ENCODE measurements at places on chromosomes 12 and 14.

GRCh38 chr12:109762071-109762672 lies 48.5 kb downstream of the FAM222A start:
- no peak for DNase-seq

DNA sequence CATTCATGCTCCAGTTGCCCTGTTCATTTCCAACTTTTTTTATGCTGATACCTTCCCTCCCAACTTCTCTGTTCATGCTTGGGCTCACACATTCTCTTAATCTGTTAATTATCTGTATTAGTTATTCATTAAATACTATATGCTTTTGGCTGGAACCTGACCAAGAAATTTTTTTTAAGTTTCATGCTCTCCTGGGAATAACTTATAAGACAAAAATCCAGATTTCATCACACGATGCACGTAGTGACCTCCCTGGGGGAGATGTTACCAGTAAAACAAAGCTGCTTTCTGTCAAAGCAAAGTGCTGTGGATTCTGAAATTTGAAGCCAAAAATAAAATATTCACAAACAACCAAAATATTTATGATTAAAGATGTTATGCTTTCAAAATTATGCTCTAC lies 215.0 kb upstream of the USP15 start:
- DNase-seq, result no peak

GRCh38 chr14:33629792-33630191 lies 321.1 kb downstream of the EGLN3 start:
- no peak for DNase-seq

DNA sequence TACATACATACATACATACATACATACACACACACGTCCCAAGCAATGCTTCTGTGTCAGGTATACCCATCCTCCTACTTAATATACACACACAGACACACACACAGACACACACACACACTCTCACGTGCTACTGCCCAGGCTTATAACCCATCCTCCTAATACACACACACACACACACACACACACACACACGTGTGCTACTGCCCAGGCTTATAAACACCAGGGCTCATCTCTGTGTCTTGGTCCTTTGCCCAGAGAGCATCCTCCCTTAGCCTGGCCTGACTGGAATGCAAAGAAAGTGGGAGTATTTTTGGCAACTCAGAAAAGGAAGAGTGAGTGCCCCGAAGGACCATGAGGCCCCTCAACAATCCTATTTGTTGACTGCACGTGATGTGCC lies 129.0 kb downstream of the RBM19 start:
- no peak for DNase-seq

GRCh38 chr14:92464716-92465115 lies 48.9 kb upstream of the RIN3 start:
- no peak for DNase-seq

- DNase-seq, result no peak
Measured at GRCh38 chr14:93732524-93732923, 55.8 kb downstream of the PRIMA1 start.

GRCh38 chr12:5438671-5439200 lies 6.8 kb downstream of the NTF3 start:
- no peak for DNase-seq

GRCh38 chr12:77152623-77153193 lies 87.3 kb upstream of the E2F7 start:
- no peak for DNase-seq

DNA sequence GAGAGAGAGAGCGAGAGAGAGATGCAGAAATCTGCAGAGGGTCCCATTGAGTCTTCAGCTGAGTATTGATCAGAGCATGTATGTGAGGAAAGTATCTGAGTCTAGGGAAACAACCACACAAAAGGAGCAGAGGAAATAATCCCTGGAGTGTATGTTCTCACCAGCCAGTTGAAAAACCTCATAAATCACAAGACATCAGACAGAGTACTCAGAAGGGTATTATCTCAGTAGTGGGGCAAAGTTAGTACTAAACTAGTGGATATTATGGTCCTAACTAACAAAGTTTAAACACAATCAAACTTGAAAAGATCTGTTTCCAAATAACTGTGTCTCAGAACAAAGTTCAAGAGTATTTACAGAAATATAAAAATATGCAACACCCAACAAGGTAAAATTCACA lies 36.5 kb upstream of the CTDSP2 start:
- DNase-seq, result no peak

- DNase-seq, result no peak
Measured at GRCh38 chr12:107929436-107929835, 154.9 kb downstream of the ASCL4 start.

- DNase-seq, result no peak
Measured at GRCh38 chr12:106170285-106170684, 31.5 kb upstream of the NUAK1 start.

GRCh38 chr12:13209436-13210235 lies 13.1 kb downstream of the EMP1 start:
- DNase-seq, result no peak

- DNase-seq, result no peak
Measured at GRCh38 chr12:82896979-82897378, 210.3 kb downstream of the TMTC2 start.

DNA sequence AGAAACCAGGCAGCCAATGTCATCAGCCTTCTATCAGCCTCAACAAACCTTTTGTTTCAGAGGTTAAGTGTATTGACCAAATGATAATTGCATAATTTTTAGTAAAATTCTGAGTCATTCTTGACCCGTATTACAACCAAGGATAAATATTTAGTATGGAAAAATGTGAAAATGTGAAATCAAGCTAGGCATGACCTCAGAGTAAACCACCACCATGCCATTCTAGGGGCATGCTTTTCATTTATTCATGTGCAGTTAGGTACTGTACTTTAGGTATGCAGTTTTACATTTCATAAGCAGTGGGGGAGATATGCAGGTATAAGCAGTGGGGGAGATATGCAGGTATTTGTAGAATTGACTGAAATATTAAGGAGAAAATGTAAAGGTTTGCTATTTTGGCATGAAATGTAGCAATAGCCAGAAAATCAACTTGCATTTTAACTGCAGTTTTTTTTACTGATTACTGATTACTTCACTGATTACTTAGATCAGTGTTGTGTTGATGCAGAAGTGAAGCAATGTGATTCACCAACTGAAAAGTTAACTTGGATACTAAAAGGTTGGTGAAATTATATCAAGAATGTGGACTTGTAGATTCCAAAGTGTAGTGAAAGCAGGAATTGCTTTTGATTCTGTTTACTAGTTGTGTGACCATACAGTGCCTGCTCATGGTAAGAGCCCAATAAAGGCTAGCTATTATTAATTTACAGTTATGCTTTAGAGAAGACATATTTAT lies 184.2 kb downstream of the ESR2 start:
- DNase-seq, result no peak

DNA sequence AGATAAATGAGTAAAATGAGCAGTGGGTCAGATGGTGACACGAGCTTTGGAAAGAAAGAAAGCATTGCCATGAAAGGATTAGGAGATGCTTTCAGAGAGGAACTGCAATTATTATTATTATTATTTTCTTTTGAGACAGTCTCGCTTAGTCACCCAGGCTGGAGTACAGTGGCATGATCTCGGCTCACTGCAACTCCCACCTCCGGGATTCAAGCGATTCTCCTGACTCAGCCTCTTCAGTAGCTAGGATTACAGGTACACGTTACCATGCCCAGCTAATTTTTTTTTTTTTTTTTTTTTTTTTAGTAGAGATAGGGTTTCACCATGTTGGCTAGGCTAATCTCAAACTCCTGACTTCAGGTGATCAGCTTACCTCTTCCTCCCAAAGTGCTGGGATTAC lies 77.4 kb downstream of the ST8SIA1 start:
- no peak for DNase-seq

GRCh38 chr12:52818388-52818787 lies 4.5 kb upstream of the KRT4 start:
- DNase-seq, result no peak

DNA sequence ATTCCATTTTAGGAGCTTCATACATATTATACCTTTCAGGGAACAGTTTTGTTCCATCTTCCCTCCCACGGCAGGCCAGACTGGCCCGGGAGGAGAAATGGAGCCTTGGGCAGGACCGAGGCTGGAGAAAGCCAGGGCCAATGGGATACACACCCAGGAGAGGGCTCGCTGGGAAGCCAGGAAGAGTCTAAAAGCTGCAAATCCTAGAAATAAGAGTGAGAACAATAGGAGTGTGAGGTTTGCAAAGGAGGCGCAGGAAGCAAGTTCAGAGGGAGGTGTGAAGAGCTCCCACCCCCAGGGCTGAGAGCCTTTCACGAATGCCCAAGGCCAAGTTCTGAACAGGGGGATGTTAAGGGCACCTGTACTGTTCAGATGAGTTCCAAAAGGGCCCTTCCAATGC lies 67.5 kb upstream of the CPSF6 start:
- no peak for DNase-seq

DNA sequence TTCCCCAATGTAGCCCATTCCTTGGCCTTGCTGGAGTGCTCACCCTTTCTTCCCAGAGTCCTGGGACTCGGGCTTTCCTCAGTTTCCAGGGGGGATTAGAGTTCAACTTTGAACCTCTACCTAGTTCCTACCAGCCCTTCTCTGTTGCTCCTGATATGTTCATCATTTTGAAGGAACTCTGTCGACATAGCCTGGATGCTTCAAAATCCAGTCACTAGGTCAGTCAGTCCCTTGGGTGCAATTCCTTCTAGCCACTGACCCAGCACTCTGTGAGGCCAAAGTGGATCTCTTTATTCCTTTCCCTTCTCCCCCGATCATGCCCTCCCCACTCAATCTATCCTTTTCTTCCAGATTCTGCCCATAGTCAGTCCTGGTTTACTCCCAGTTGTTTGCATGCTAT lies 72.3 kb upstream of the TMCC3 start:
- no peak for DNase-seq

DNA sequence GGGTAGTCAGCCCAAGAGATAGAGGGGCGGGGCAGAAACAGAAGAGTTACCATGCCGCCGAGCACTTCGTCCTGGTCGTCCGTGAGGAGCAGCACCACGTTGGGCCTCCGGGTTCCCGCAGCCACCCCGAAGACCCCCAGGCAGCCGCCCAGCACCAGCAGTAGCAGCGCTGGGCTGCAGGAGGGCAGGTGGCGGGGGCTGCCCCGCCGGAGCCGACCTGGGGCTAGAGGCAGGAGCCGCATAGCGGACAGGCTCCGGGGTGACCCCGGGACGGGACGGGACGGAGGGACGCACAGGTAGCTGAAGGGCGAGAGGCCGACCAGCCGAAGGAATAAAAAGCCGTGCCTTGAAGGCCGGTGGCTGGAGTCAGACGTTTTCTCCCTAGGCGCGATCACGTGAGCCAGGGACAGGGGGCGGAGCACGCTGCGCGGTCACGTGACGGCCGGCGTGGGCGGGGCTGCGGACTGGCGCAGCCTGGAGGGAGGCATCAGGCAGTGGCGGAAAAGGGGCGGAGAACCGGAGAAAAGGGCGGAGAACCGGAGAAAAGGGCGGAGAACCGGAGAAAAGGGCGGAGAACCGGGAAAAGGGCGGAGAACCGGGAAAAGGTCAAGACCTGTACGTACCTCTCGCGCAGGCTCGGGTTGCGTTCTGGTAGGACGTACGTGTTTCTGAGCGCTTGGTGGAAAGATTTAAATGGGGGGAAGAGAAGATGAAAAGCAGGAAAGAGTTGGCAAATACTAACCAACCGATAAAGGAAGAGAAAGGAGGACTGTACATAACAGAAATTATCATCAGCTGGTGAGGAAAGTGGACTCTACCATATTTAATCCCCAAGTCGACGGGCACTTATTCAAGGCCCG lies at the start of gene GNS:
GNS (minus strand) TSS at position 372 of the 860 bp plus-strand sequence; CDS start at position 242, 130 bp downstream.
- peak; percentile 46 for DNase-seq

GRCh38 chr14:51912112-51912786 lies 51.8 kb downstream of the GNG2 start:
- DNase-seq, result no peak

GRCh38 chr12:51484119-51484518 lies 59.5 kb downstream of the SLC4A8 start:
- DNase-seq, result no peak

- DNase-seq, result no peak
Measured at GRCh38 chr12:24255920-24256665, 306.6 kb upstream of the SOX5 start.

DNA sequence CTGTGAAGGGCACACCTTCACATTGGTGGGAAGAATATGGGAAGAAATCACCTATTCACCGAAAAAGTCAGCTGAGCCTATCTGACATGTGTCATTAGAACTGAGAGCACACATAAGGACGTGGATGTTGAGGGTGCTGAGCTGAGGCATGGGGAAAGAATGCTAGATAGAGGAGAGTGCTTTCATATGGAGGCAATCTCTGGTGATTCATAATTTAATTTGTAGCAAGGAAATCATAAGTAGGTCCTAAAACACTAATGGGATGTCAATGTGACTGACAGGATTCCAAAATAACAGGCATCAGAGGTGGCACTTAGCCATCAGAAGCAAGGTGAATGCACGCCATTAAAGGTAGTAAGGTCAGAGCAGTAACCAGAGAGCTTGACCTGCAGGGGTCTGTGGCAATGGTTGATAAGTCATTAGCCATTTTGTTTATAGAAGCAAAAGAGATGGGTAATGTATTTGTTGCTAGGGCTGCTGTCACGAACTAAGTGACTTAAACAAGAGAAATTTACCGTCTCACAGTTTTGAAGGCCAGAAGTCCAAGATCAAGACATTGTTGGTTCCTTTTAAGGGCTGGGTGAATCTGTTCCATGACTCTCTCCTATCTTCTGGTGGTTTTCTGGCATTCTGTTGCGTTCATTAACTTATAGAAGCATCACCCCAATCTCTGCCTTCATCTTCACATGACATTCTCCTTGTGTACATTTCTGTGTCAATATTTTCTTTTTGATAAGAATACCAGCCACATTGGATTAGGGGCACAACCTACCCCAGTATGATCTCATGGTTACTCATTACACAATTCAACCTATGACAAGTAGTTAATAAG lies 69.3 kb downstream of the ANKS1B start:
- DNase-seq, result no peak

DNA sequence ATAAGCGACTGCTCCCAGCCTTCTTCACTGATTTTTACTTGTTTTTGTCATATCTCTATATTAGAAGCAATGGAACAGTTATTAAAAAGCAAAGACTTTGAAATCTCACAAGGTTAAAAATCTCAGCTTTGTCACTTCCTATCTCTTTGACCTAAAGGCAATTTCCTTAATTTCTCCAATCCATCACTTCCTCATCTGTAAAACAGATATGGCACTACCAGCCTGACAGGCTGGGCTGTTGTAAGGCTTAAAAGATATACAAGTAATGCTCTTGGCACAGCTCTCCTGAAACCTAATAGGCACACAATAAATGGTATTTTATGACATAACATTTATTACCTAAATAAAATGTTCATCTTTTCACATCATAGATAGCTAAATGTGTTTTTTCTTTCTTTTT lies 25.6 kb downstream of the ATXN2 start:
- no peak for DNase-seq

DNA sequence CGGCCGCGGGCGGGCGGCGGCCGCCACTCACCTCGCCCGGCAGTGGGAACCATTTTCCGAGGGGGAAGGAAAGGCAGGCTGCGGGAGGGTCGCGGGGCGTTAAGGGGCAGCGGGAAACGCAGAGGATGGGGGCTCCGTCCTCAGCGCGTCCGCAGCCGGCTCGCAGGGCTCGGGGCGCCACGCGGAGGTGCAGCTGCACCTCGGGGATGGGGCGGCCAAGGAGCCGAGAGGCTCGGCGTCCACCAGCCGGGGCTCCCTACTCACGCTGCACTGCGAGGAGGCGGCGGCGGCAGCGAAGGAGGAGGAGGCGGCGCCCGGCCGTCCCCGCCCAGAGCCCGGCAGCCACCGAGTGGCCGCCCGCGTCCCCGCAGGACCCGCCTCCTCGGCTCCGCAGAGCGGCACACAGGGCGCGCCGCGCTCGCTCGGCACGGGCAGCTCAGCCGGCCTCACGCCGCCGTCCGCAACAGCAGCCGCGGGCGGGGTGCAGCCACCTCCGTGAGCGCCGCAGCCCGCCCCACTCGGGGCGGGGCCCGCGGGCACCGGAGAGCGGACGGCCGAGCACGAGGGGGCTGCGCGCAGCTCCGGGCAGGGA lies at the start of gene ATP2B1:
ATP2B1 (minus strand) TSS at position 274 of the 592 bp plus-strand sequence. CDS start 52,952 bp downstream, outside the sequence.
- DNase-seq, result no peak

- no peak for DNase-seq
Measured at GRCh38 chr14:69615496-69616407, 4.4 kb downstream of the SUSD6 start.
